GM06990 (cell line): ENCODE measurements at places on chromosomes 5 and 9.

DNA sequence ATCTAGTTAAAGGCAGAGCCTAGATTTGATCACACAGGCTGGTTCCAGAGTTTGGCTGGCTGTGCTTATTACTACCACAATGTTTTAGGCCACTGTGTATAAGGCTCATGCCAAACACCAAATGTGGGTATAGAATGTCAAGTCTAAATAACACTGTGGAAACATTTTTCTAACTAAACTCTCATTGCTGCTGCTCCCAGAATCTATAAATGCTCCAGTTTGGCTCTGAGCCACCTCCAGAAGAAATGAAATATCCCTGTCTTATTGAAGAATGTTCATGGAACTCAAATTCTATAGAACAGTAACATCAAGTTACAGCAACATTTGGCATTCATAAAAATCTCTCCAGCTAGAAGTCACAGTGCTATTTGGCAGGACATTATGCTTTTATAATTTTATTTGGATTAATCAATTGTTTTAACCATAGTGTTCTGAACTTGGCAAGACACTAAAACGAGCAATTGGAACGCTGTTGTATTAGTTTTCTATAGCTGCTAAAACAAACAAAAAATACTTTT lies 178.1 kb upstream of the COX7C start:
- DNase-seq = no peak

- no peak for DNase-seq
These were observed 142.6 kb downstream of the FAM114A2 start for GRCh38 chr5:153896117-153896516.

DNA sequence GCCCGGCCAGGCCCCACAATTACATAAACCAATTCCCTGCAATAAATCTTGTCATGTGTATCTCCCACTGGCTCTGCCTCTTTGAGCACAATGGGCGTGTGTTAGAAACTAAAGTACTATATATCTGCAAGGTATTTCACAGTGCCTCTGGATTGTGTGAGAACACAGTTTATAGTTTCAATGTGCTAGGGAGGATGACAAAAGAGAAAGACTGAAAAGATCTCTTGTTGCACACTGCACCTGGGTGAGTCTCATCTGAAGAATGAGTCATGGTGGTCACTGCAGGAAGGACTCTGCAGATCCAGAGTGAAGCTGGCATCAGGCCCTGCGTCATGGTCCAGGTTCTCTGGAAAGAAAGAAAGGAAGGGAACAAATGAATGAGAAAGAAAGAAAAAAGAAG lies 20.7 kb upstream of the CTSV start:
- DNase-seq = no peak

DNA sequence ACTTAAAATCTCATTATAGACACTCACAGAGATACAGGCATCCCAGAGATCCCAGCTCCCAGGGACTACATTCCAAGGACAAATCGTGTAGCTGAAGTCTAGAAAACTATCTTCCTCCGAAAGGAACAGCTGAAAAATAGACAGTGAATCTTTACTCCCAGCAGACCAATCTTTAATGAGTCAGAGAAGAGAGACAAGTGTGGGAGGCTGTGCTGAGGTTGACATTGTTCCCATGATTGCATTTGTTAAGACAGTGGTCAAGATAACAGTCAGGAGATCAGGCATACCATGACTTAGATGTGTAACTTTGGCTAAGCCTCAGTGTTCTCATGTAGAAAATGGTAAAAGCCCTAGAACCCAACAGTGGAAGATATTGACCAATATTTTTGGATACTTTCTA lies 120.7 kb downstream of the PAPPA start:
- no peak for DNase-seq

GRCh38 chr9:88462191-88462590 lies 72.8 kb upstream of the NXNL2 start:
- DNase-seq = no peak

GRCh38 chr5:8481007-8481406 lies 612.1 kb downstream of the MTRR start:
- DNase-seq = no peak

GRCh38 chr5:163385271-163385670 lies 52.1 kb upstream of the CCNG1 start:
- no peak for DNase-seq

GRCh38 chr5:177222269-177222668 lies 81.2 kb downstream of the RAB24 start:
- DNase-seq = no peak

- DNase-seq = no peak
These were observed 3.0 kb downstream of the NADK2 start for GRCh38 chr5:36238502-36239295.

DNA sequence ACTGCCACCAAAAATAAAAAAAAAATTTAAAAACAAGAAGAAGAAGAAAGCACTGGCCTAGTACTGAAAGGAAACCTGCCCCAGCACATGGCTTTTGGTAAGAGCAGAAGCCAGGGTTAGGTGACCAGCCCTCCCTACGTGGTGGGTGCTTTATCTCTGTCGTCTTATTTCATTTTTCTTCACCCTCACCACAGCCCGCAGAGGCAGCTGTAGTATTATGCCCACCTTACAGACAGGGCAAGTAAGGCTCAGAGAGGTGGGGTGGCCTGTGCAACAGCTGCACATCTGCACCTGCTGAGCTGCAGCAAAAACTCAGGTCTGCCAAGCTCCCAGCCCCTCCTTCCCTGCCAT lies 140.8 kb upstream of the LMX1B start:
- no peak for DNase-seq

DNA sequence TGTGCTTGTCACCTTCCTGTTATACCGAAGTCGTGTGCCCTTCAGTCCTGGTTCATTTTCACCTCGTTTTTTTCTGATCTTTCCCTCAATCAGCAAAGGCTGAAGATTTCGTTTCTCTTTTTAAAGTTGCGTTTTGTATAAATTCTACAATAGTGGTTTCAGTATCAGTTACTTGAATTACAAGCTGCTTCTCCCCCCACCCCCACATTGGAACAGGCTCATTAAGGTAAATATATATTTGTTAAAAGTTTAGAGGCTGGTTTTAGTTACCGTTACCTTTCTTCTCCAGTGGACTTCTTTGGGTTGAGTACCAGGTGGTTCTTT lies 881 bp downstream of the SUB1 start:
- DNase-seq = no peak

DNA sequence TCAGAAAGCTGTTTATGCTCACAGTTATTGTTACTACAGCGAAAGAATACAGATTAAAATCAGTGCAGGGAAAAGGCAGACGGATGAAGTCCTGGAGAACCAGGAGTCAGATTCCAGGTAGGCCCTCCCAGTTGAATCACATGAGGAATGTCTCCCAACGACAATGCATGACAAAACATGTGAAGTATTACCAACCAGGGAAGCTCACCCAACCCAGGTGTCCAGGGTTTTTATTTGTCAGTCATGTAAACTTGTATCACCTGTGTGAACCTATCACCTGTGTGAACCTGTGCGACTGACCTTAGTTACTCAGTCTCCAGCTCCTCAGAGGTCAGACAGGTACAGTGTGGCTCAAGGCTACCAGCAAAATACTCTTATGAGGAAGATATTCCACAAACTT lies 63.9 kb downstream of the KIAA1958 start:
- no peak for DNase-seq

DNA sequence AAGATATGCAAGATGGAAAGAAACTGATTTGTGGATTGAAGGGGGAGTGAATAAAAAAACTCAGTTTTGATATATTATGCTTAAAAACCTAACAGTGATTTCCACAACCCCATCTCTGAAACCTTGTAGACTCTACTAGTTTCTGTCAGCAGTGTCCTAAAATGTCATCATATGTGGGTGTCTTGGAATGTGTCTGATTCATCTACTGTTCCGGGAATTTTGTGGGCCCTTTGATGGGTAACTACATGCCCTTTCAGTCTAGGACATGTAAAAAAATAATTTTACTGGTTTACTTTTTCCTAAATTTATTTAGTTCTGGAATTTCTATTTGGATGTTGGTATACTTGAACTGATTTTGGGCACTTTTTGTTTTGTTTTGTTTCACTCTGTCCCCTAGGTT lies 118.9 kb upstream of the NMUR2 start:
- DNase-seq = no peak

- no peak for DNase-seq
These were observed 26.4 kb downstream of the LURAP1L start for GRCh38 chr9:12801187-12801586.

DNA sequence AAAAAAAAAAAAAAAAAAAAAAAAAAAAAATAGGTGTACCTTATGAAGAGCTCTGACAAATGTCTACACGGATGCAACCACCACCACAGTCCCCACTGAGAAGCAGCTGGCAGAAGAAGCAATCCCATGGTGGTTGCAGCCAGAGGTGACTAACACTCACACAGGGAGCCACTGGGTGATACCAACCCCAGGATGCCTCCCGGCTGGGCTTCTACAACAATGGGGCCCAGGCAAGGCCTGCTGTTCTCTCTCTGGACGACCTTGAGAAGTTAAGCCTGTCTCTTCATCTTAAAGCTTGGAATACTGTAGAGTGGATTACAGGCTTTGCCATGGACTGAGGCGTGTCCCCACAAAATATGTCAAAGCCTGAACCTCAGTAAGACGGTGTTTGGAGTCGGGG lies 104.1 kb downstream of the ROR2 start:
- no peak for DNase-seq

DNA sequence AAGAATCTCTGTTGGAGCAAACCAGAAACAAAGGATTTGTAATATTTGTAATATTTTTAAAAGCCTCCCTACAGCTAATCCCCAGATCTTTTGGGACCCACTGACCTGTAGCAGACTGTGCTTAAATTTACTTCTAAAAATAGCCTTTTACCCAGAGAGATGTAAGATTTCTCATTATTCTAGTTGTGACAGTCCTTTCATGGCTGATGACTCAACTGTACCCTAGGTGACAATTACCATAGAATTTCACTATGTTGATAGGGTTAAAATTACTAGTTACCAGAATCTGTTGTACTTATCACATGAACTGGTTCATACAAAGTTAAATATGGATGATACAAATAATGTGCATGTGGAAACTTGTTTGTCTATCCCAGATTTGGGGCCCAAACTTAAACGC lies 543.9 kb upstream of the SEMA6A start:
- no peak for DNase-seq

GRCh38 chr5:127563136-127563535 lies 45.7 kb downstream of the PRRC1 start:
- DNase-seq = no peak

DNA sequence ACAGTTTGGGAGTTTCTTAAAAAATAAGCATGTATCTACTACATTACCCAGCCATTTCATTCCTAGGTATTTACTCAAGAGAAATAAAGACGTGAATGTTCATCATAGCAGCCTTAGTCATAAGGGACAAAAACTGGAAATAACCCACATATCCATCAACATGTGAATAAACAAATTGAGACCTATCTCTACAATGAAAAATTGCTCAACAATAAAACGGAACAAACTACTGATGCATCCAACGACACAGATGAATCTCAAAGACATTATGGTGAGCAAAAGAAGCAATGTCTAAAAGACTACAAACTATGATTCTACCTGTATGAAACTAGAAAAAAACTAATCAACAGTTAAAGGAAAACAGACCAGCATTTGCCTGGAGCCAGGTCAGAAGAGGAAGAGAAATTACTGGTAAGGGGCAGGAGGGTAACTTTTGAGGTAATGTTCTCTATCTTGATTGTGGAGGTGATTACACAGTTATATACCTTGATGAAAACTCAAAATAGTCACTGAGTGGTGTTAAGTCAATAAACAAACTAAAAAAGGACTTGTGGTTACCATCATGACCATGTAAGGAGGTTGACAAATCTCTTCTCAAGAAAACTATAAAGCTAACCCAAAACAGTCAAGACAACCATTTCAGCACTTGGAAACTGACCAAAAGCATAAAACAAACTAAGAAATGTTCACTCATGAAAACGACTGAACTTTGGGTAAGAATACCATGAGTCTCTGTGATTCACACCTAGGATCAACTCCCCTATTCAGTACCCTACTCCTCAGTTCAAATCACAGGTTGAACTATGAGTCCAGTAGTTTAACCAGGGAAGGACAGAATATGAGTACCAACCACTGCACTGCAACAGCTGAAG lies 10.4 kb downstream of the UIMC1 start:
- peak; percentile 44 for DNase-seq

GRCh38 chr5:145701404-145701803 lies 133.7 kb downstream of the PRELID2 start:
- no peak for DNase-seq

DNA sequence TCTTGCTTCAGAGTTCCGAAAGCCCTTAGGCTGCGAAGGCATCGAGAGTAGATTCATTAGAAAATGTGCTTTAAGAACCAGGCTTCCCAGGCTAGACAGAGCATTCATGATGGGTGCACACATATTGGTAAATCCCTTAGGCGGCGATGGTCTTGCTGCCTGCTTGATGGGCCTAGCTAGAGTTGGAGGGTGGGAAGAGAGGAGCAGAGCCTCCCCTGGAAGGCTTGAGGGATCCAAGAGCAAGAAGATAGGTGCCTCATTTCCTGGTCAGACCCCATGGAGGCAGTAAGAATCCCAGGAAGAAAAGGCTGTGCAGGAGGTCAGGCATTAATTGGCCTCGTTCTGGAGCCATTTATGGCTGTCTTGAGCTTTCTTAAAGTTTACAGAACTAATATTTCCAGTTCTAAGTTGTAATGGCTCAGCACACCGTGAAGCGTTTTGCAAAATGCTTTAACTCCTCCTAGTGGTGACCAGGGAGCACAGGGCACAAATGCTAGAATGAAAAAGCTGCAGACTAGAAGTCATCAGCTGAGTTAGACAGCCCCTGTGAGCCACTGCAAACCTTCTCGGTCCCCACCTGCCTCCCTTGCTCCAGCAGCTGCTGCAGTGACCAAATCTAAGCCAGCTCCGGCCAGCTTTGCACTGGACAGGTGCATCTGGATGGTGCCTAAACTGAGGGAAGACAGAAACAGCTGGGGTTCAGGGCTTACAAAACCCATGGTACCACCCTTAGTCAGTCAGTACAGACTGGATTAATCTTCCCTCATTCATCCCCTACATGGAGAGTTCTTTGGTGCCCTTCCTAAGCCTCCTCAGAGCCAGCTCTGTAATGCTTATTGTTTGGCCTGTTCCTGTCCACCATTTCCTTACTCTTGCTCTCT lies 14.7 kb downstream of the SLC45A2 start:
- peak; percentile 40 for DNase-seq

DNA sequence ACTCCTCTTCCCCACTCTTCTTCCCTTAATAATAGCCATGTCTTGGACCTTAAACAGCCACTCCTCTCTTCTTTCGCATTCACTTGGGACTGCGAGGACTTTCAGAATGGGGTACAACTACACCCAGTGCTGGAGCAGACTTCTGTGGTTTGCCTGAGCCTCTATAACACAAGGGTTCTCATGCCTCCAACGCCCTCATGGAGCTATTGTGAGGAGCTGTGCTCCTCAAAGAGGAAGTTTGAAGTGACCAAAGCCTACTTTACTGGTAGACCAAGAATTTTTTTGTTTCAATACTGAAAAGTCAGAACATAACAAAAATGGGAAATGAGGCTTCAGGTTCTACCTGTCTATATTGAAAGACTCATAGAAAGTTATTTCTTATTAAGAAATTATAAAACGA lies 316.4 kb downstream of the PIK3R1 start:
- DNase-seq = no peak

- DNase-seq = no peak
These were observed 382.2 kb upstream of the TLE4 start for GRCh38 chr9:79189511-79189924.
